Esophagus squamous epithelium (tissue), 5 donors: ENCODE measurements at places on chromosomes 11 and 22. TPM values are rescaled to one million over a fixed set of nuclear protein-coding genes. Genes with fewer than 3 reads are reported as not detected.

The BIRC3 gene
- total RNA-seq = 5.6 TPM

- peak overlapping the region; percentile 87 for H3K27ac ChIP-seq
- no peaks in the 10 kb centered on the region for H3K36me3 ChIP-seq
- no peaks in the 10 kb centered on the region for H3K27me3 ChIP-seq
- H3K4me1 ChIP-seq = peaks cover 4% of the 10 kb centered on the region
- no peak for DNase-seq
Observed at GRCh38 chr11:113874581-113875233, 665 bp downstream of the USP28 start.

DNA sequence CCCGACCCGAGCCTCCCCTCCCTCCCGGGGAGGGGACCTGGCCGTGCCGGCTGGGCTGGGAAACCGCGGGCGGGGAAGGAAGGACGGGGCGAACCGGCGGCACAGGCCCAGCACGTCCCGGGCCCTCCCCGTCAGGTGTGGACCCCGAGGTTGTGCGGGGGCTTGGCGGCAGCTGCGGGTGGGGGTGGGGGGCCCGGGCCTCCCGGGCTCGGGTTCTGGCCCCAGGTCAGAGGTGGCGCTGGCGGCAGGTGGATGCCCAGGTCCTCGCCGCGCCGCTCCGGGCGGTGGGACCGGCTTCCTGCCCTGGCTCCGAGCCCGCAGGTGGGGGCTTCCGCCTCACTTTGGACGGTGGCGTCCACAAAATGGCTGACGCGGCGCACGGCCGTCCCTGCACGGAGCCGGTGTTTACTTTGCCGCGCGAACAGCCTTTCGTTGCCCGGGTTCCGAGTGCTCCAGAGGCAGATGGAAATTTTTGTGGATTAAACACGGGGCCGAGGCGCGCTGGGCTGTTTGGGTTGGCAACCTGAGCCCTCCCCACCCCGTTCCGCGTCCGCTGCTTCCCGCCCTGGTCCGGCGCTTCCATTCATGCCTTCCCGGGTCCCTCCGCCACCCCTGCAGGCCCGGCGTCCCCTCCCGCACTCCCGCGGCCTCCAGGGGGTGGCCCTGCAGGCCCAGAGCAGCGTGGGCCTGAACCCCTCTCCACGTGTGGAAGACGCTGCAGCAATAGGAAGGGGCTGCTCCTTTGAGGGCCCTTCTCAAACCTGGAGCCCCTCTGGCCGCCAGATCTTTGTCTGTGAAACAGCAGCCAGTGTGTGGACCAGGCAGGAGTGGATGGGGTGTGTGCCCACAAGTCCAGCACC, 92.0 kb upstream of the KCNQ1OT1 start:
- H3K4me3 ChIP-seq = peak overlapping the region; percentile 44
- H3K4me1 ChIP-seq = peaks cover 24% of the 10 kb centered on the region
- DNase-seq = no peak
- H3K27me3 ChIP-seq = no peaks in the 10 kb centered on the region

- no peaks in the 10 kb centered on the region for H3K27me3 ChIP-seq
- H3K27ac ChIP-seq = no peak overlapping the region
- no peaks in the 10 kb centered on the region for H3K4me1 ChIP-seq
- no peak for DNase-seq
- H3K4me3 ChIP-seq = no peak overlapping the region
Observed at GRCh38 chr11:15379483-15379882, 264.8 kb downstream of the INSC start.

- no peak for DNase-seq
- H3K27me3 ChIP-seq = peaks cover 40% of the 10 kb centered on the region
- no peak overlapping the region for H3K27ac ChIP-seq
- no peaks in the 10 kb centered on the region for H3K36me3 ChIP-seq
- peaks cover 11% of the 10 kb centered on the region for H3K4me1 ChIP-seq
Observed at GRCh38 chr11:61004761-61005181, 33.3 kb downstream of the CD6 start.

The LDHA gene
- total RNA-seq = 753 TPM
